Mammary microvascular endothelial cell (primary cell): ENCODE measurements at places on chromosomes 3 and 15. TPM values are rescaled to one million over a fixed set of nuclear protein-coding genes. Genes with fewer than 3 reads are reported as not detected.

The GOLGA8M gene
- total RNA-seq, result 0.20 and 0.73 TPM in 2 replicates

The WDR93 gene
- not detected in 2 replicates for total RNA-seq

The OR5K2 gene
- total RNA-seq, result not detected in 2 replicates

The NDN gene
- 16.1 and 16.9 TPM in 2 replicates for total RNA-seq

The MYO1E gene
- 212 and 222 TPM in 2 replicates for total RNA-seq

The CLDN16 gene
- 0.13 and 0.39 TPM in 2 replicates for total RNA-seq

The ACAN gene
- total RNA-seq, result under 0.01 TPM in 1 of 2 replicates, not detected in the other

The CAMKV gene
- not detected in 2 replicates for total RNA-seq

The TRAT1 gene
- total RNA-seq, result not detected in 2 replicates

The GABRR3 gene
- not detected in 2 replicates for total RNA-seq

The ATP13A5 gene
- 0.13 TPM in 1 of 2 replicates, not detected in the other for total RNA-seq

The LRRIQ4 gene
- not detected in 2 replicates for total RNA-seq

The ISLR gene
- total RNA-seq, result not detected in 2 replicates

The GCSAM gene
- not detected in 2 replicates for total RNA-seq

The TGM5 gene
- not detected in 2 replicates for total RNA-seq

The SIDT1 gene
- under 0.01 TPM in 1 of 2 replicates, not detected in the other for total RNA-seq

The SLC22A13 gene
- total RNA-seq, result 0.07 TPM in 1 of 2 replicates, not detected in the other

The SLC9A9 gene
- 1.5 and 2.1 TPM in 2 replicates for total RNA-seq

The RTF1 gene
- 19.0 and 20.1 TPM in 2 replicates for total RNA-seq

The SPINK8 gene
- total RNA-seq, result not detected in 2 replicates

The FEZF2 gene
- total RNA-seq, result not detected in 2 replicates

The SH3BP5 gene
- total RNA-seq, result 50.7 and 51.1 TPM in 2 replicates

The KPNA1 gene
- 30.6 and 31.3 TPM in 2 replicates for total RNA-seq

The OR5H14 gene
- total RNA-seq, result not detected in 2 replicates

The TP63 gene
- not detected in 2 replicates for total RNA-seq

The PPCDC gene
- 19.5 and 28.9 TPM in 2 replicates for total RNA-seq
